ENCODE measurements at places on chromosomes 6 and 20. TPM values are rescaled to one million over a fixed set of nuclear protein-coding genes. Genes with fewer than 3 reads are reported as not detected.

The CLPSL2 gene
- not detected for total RNA-seq

The ACTL10 gene
- total RNA-seq = 1.7 TPM

DNA sequence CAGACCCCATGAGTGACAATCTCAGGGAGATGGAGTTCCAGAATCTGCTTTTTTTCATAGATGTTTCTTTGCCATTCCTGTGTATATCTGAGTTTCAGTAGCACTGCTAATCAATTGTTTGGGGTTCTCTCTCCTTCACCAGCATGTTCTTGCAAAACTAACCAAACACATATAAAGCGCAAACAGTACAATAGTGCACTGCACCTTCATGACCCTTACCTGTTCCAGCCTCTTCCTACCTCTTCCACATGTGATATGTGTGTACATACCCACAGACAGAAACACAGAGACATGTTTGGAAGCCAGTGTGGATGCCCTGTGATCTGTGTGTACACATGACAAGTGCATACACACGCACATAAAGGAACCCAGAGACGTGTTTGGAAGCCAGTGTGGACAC is 1.8 kb upstream of the CEP43 start:
- DNase-seq = no peak

DNA sequence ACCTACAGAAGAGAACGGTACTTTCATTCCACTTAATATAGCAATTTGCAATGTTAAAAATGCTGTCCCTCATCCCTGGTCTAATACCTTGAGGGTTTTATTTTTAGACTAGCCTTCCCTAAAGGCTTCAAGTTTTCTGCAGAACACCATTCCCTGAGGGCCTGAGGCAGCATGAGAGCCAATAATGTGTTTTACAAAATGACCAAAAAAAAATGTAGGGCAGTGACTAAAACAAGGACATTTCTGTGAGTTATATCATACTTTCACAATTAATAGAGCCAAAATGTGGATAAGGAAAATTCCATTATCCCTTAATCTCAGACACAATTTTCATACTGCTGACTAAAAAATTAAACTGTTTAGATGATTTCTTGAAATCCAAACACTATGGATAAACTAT is 22.7 kb downstream of the GPR63 start:
- DNase-seq = no peak

The EYS gene
- 1.6 TPM for total RNA-seq

DNA sequence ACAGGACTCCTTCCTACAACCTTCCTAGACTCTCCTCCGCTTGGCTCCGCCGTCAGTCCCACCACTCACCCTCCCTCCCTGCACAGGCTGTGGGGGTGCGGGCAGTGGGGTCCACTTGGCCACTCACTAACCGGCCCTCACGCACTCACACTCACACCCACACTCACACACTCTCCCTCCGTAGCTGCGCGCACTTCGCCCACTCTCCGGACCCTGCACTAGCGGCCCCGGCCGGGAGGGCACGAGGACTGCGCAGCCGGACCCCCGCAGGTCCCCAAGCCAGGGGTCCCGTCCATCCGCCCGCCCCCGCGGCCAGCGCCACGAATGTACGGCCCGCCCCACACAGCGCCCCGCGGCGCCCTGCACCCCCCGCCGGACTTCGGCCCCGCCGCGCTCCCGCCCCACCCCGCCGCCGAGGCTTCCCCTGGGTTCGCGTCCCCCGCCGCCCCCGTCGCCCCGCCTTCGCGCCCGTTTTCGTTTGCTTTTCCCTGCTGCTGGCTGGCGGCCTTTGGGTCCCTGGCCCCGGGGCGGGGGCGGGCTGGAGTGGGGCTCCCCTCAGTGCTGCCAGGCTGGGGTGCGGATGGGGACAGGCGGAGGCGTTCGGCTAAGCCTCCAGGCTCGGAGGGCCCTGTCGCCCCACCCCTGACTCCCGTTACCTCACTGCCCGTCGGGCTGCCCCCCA is 23.0 kb upstream of the SLC22A7 start:
- DNase-seq = no peak

The TFAP2C gene
- 13.2 TPM for total RNA-seq
